Brain pericyte (primary cell): ENCODE measurements at places on chromosomes 2 and 18.

DNA sequence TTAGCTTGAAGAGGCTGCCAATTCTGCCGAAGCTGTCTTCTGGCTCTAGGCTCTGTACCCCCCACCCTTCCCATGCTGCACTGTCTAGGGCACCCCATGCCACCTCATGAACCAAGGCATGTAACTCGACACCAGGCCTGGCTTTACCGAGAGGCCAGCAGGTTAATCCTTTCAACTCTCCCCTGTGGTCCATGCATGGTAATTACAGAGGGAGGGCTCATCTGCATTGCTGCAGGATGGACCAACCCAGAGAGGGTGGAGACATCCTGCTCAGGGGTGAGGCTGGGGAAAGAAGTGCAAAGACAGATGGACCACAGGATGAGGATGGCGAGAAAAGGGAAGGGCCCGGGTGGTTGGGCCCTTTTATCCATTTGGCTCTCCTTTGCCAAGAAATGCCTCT is 65.8 kb downstream of the KCTD1 start:
- DNase-seq, result no peak

- DNase-seq, result no peak
These were observed 50.3 kb downstream of the ACTR2 start for GRCh38 chr2:65277791-65278483.

- DNase-seq, result no peak
These were observed at the start of gene CTDP1 for GRCh38 chr18:79679552-79680099. Gene CTDP1 (plus strand): TSS chr18:79679803. CDS start chr18:79679948, 145 bp downstream.

- no peak for DNase-seq
These were observed 28.7 kb upstream of the MARCO start for GRCh38 chr2:118913131-118913802.

DNA sequence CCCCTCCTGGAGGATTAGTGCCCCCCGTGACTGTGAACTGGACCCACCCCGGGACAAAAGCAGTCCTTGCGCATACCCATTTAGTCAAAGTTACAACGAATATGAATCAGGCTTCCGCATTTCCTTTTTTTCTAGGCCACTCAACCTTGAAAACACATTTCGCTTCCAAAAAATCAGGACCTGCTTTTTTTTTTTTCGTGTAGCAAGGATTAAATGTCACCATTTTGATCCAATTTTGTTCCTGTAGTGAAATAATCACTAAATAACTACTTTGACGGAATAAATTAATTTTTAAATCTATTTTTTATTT is 464 bp upstream of the FTCDNL1 start:
- DNase-seq, result no peak

GRCh38 chr18:66795051-66795450 is 191.2 kb upstream of the CDH19 start:
- no peak for DNase-seq

DNA sequence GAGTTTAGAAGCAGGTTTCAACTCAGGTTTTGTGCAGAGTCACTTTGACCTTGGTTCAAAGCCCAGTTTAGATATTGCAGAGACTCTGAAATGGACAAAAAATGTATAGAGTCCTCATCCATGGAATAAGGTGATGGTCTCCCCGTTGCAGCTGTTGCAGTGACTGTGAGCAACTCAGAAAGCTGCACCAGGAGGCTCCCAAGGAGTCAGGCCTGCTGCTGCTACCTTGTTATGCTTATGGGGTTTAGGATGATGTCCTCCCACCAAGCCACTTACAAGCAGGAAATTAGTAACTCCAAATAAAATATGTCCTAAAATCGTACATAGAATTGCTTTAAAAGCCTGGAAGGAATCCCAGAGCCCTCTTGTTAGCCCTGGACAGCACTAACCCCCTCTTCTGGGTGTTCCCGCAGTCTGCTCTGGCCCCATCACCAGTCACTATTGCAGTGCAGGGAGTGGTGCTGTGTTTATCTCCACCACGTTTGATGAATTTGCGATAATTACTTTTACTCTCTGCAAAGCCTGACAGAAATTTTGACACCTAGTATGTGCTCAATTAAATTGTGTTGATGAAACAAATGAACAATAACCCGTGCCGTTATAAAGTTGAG is 189.0 kb downstream of the CNTNAP5 start:
- DNase-seq, result no peak

- no peak for DNase-seq
These were observed 491 bp downstream of the L3MBTL4 start for GRCh38 chr18:6414118-6414722.

GRCh38 chr18:70500748-70501147 is 211.9 kb downstream of the SOCS6 start:
- no peak for DNase-seq

- DNase-seq, result no peak
These were observed 39.0 kb downstream of the GLI2 start for GRCh38 chr2:120774557-120775160.

GRCh38 chr2:232325324-232326273 is 53.0 kb upstream of the ALPP start:
- no peak for DNase-seq

DNA sequence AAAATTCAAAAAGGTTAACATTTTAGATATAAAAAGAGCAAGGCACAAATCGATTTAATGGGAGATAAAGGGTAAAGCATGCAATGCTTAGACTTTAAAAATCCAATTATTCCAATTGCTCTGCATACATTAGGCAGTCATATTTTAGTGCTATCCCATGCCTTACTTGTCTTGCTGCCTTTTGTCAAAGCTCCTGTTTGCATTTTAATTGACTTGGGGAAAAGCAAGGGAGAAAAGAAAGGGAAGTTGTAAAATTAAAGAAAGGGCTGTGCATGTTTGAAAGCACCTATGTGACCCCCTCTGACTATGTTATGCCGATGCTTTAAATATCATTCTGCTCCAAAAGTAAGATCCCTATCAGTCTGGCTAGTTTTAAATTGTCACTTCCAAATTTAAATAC is 193.7 kb upstream of the VWC2L start:
- DNase-seq, result no peak

DNA sequence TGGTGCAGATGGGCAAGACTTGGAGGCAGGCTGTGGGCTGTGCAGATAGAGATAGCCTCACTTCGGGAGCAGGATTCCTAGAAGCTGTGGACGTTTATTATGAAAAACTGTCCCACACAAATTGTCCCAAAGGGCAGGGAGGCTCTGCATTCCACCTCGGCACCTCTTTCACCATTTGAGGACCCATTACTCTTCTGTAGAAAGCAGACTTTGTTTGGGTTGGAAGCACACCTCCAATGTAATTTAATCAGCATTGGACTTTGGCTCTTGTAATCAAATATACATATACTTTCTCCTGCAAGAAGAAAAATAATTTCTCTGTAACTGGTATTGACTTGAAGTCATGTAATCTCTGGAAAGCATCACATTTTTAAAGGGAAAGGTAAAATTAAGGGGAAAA is 8.5 kb downstream of the ONECUT2 start:
- no peak for DNase-seq

DNA sequence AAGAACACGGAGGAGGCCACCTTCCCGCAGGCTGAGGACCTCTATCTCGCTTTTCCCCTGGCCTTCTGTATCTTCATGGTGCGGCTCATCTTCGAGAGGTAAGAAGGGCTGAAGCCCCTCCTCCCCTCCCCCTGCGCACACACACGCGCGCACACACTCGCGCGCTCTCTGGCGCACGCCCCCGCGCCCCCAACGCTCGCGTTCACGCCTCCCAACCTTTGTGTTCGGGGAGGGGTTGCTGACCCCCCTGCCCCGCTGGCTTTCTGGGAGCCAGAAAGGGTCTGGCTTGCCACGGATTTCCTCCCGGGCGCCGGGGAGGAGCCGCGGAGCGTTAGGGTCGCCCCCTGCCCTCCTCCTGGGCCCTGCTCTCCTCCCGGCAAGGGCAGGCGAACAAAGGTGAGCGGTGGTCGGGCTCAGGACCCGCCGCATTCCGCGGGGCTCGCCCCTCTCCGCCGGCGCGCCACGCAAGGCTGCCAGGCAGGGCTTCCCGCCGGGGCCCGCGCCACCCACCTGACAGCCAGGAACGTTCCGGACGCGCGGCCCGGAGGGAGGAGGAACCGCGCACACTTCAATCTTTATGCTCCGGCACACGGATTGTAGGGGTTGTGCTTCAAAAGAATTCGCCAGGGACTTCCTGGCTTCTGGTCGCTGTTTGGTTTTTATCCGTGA is 583 bp downstream of the CERS6 start:
- no peak for DNase-seq

DNA sequence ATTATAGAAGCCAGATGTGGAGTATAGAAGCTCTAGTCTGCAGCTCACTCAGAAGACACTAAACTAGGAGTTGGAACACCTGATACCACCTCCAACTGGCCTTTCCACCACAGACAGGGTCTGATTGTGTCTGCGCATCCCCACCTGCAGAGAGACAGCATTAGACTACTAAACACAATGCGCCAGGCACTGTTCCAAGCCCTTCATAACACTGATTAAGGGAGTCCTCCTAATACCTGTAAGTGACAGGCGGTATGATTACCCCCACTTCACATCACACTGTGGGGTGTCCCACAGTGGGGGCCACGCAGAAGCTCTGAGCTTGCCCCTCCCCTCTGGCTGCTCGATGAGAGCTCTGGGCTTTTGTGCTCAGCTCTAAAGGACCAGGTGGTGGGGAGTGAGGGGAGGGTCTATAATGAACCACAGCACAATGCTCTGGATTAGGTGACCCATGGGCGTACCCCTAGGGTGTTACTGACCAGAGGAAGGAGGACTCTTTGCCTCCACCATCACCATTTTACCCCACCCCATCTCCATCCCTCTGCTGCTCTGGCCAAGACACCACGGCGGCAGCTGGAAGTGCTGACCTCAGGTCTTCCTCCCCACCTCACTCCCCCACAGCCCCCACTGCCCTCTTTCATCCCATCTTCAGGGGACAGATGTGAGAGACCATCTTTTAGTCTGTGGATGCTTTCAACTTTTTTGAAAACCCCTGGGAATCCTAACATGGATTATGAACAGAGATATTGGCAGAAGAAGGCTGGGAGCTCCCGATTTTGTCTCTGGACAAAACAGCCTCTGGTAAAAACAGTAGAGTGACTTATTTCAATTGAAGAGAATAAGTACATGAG is 145.1 kb downstream of the GFPT1 start:
- DNase-seq, result no peak

- DNase-seq, result no peak
These were observed 3.7 kb upstream of the HES6 start for GRCh38 chr2:238243496-238244076.

DNA sequence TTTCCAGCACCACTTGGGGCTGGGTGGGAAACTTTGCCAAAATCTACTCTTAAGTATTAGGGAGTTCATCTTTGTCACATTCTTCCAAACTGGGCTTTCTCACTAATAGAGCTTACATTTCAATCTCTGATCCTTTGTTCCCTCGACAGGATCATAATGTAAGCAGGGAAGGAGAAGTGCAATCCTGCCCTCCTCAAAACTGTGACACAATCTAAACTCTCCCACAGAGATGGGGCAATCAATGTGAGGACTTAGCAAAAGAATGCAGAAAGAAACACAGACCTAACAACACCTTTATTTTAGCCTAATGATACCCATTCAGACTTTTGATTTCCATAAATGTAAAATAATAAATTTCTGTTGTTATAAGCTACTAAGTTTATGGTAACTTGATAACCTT is 40.8 kb downstream of the DSEL start:
- DNase-seq, result no peak

DNA sequence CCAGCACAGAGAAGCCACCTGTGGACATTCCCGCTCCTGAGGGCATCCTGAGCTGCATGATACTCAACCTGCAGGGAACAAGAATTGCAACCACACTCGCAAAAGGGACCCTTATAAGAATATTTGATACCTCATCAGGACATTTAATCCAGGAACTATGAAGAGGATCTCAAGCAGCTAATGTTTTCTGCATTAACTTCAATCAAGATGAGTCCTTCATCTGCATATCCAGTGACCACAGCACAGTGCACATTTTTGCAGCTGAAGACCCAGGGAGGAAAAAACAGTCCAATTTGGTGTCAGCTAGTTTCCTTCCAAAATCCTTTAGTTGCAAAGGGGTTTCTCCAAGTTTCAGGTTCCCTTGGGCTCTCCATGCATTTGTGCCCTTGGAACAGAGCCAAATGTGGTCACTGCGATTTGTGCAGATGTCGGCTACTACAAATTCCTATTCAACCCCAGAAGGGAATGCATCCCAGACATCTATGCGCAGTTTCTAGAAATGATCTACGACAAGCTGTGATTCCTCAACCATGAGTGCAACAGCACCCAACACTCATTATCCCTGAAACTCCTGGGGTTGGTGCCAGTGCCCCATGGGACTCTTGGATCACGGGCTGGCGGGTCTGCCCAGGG is 23.3 kb upstream of the FHOD3 start:
- no peak for DNase-seq

- DNase-seq, result no peak
These were observed 24.5 kb upstream of the KCNK3 start for GRCh38 chr2:26668041-26668440.

DNA sequence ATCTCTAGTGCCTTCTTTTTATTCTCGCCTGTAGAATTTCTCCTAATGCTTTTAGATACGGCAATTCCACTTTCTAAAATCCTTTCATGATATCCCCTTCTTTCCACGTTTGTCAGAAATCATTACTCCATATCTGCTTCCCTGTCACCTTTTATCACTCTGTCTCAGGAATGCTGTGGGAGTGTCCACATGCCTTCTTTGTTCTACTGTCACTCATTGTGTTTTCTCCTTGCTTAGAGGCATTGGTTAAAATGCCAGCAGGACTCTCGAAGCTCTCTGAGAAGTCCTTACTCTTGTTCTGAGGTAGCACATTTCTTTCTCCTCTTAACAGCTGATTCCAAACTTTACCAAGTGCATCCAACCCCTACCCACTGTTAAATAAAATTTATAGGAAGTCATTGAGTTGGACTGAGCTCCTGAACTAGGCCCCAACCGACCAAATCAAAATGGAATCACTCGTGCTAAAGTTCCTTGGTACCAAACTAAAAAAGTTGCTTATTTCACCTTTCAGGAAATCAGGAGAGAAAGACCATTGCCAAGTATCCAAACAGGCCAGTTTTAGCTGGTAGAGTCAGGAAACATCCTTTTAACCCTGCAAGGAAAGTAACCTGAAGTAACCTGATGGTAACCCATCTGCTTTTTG is 10.6 kb upstream of the GALNT5 start:
- DNase-seq, result no peak

- no peak for DNase-seq
These were observed 169.7 kb downstream of the TMEM163 start for GRCh38 chr2:134549104-134549503.

DNA sequence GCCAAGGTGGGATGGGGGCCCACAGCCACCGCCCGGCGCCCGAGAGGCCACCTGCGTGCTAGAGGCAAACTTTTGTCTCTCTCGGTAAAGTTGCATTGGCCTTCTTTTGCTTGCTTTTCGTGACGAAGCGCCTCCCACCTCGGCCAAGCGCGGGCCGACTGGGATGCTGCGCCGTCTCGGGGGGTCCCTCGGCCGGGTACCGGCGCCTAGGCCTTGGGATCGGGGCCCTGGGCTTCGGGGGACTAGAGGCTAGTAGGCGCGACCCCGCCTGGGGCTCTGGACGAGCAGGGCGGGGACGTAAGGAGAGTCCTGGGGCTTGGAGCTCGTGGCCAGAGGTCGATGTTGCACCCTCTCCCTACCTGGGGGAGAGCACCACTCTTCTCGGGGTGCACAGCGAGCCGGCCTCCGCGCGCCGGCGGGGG is 545 bp downstream of the GLI2 start:
- DNase-seq, result no peak

- DNase-seq, result no peak
These were observed 23.7 kb downstream of the PLEK start for GRCh38 chr2:68388772-68389171.

- no peak for DNase-seq
These were observed 115.6 kb downstream of the SMAD7 start for GRCh38 chr18:48835119-48835518.

GRCh38 chr2:210901326-210901725 is 344.9 kb downstream of the CPS1 start:
- no peak for DNase-seq

- DNase-seq, result no peak
These were observed 20.1 kb upstream of the C2orf72 start for GRCh38 chr2:231017231-231017598.

GRCh38 chr2:24210106-24210455 is 35.2 kb downstream of the FAM228A start:
- no peak for DNase-seq
